ENCODE measurements at places on chromosomes 5 and 9.
A peak's percentile ranks its signal among the peaks of the same experiment; 100 is the strongest.

GRCh38 chr9:129166623-129167557 is 11.2 kb downstream of the IER5L start:
- DNase-seq, result peak; percentile 70

- DNase-seq, result no peak
Measured at GRCh38 chr5:117594166-117594565, 1019.5 kb upstream of the SEMA6A start.

DNA sequence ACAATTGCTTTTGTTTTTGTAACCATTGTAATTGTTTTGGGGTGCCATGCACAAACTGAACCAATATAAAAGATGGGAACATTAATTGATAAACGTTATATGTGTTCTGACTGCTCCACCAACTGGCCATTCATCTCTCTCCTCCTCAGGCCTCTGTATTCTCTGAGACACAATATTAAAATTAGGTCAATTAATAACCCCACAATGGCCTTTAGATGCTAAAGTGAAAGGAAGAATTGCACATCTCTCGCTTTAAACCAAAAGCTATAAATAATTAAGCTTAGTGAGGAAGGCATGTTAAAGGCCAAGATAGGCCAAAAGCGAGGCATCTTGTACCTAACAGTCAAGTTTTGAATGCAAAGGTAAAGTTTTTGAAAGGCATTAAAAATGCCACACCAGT is 448.4 kb upstream of the ITGA1 start:
- DNase-seq, result no peak

DNA sequence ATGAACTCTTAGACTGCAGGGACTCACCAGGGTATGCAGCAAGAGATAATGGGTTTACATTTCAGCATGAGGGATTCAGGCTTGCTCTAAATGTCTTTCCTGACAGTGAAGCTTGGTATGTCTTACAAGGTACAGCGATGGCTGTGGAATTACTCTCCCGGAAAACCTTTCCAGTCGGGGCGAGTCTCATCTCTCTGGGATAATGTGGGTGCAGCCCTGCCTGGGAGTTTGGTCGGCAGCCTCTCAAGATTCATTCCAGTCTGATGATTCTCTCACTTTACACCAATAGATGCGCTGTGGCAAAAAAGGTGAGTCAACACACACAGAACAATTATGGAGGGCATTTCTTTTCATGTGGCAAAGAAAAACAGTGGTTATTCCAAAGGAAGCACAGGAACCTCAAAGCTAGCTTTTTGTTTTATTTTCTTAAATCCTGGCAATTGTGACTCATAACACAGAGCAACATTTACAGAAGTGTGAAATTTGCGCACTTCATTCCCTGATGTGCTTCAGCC is 190.3 kb downstream of the DCP2 start:
- DNase-seq, result no peak

DNA sequence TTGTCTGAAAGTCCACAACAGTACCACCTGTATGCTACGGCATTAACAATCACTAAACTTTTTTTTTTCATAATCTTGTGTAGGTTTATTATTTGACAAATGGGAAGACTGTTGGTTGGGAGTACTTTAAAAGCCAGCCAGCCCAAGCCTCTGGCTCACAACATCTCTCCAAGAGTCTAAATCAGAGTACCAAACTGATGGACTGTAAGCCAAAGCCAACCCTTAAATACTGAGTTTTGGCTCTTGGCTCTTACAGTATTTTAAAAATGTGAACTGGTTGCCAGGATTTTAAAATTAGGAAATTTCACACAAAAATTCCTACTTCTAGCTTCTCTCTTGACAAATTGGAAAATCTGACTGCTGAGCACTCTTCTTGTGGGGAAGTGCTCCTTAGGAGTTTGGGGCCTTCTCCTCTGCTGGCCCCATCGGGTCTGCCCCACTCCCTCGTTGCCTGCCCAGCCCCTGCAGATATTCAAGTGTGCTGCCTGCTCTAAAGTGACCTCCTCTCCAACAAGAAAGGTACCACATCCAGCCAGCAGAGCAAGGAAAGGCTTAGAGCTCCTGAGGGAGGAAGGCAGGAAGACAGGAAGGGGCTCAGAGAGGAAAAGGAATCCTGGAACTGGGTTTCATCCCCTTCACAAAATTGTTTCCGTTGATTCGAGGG is 21.8 kb upstream of the TMOD1 start:
- DNase-seq, result no peak

DNA sequence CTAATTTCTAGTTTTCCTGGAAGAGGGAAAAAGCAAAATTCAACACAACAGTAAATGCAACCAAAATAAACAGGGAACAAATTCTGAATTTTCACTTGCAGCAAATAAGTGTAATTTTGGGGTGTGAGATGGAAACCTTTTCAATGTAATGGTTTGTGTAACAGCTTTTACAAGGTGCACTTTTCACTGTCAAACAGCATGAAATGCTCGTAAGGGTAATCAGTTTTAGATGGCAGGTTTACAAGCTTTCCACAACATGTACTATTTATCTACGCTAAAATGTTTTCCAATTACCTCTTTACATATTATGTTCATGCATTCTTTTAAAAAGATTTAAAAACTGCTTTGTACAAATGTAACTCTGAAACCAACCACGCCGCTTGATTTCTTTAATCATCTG is 115.3 kb downstream of the RFX3 start:
- DNase-seq, result no peak

GRCh38 chr5:122144236-122144635 is 14.9 kb downstream of the ZNF474 start:
- DNase-seq, result no peak

GRCh38 chr5:178940569-178941360 is at the start of gene ZNF454:
ZNF454 (plus strand) TSS chr5:178941198; CDS start chr5:178942792, 1,594 bp downstream.
- no peak for DNase-seq

All from MV-4-11 (cell line).